ENCODE measurements at places on chromosomes 13 and 19.

DNA sequence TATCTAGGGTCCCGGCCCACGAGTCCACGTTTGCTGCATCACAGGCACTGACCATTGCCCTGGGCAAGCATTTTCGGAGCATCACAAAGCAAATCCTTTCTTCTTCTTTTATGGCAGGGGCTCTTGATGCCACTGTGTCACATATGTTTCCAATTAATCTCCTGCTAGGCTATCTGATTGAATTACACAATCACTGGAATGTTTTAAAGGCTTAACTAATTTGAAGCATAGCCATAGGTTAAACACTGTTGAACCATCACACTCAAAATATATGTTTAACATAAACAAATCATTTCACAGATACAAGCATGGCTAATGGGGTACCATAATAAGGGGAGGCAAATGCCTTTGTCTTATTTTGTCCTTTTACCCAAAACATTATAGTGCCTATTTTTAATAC lies 338.3 kb downstream of the POU4F1 start:
- no peak for DNase-seq

DNA sequence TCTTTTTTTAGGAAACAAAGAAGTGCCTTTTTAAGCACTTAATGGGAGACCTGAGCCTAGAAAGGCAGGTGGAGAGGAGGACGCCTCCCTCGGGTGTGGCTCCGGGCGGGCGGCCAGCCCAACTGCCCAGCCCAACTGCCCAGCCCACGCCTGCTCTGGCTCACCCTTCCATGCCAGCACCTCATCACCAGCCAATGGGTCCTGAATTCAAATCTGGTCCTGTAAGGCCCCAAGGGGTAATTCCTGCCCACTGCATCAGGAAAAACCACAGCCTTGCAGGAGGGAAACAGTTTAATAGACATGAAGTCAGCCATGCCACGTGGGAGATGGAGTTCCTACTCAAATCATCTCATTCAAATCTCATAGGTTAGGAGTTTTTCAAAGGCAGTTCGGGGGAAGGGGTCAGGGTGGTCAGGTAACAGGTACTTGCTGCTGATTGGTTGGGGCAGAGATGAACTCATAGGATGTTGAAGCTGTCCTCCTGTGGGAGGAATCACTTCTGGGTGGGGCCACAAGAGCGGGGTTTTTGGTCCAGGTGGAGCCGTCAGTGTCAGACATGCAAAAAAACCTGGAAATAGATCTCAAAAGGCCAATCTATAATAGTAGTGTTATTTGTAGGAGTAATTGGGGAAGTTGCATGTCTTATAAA lies 64.9 kb downstream of the HSPH1 start:
- DNase-seq = no peak

DNA sequence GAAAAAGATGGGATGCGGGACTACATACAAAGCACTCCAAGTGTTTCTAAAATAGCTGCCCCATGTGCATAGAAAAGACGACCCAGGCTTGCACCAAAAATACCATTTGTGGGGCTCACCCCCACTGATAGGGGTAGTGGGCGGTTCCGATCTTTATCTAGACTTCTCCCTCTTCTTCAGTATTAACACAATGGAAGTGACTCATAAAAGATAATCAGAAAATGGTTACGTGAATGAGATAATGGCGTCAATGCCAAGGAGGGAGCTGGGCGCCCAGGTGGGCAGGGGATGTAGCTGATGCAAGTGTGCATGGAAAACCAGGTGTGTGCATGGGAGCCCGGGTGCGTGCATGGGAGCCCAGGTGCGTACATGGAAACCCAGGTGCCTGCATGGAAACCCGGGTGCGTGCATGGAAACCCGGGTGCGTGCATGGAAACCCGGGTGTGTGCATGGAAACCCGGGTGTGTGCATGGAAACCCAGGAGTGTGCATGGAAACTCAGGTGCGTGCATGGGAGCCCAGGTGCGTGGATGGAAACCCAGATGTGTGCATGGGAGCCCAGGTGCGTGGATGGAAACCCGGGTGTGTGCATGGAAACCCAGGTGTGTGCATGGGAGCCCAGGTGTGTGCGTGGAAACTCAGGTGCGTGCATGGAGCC lies 32.7 kb downstream of the LAMP1 start:
- no peak for DNase-seq

DNA sequence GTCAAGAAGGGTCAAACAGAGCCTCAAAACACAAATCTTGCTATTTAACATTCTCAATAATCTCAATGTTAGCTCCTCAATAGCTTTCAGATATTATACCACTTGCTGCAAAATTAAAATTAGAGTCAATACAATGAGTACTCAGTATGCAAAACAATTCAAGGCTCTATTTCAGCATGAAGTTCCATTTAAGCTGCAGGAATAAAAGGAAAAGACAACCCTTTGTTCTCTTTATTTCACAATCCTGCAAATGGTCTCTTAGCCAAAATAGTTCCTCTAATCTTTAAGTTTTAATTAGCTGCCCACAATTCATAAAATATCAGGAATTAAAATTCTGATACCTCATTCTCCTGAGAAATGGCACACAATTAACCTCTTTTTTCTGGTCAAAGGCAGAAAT lies 40.5 kb upstream of the DCT start:
- DNase-seq = no peak

- no peak for DNase-seq
Measured at GRCh38 chr19:32178401-32178800, 167.0 kb upstream of the ZNF507 start.

GRCh38 chr19:30471441-30471840 lies 99.3 kb downstream of the ZNF536 start:
- DNase-seq = no peak

DNA sequence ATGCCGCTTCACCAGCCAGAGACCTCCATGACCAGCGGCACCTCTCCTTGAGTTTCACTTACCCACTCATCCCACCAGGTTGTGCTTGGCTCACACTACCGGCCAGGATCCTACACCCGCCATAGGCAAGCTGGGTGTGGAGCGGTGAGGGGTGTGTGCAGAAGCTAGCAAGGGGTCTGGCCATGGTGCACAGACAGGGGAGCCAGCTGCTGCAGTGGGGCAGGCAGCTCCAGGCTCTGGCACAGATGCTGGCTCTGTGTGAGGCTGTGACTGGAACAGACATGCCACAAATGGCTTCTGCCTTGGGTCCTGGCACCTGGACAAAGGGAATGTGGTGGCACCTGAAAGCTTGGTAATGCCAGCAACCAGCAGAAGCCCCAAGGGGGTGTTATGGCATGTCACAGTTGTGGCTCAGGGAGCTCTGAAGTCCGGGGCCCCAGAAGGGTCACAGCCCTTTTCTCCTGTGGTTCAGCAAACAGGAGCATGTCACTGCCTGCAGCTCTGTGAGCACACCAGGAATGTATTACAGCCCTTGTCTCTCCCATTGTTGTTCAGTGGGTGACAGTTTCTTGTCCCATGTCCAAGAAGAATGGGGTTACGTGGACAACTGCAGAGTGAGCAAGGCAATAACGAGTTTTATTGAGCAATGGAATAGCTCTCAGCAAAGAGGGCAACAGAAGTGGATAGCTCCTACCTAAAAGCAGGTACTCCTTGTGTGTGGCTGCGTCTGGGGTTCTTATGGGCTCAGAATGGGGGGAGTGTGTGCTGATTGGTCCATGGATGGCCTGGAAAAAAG lies 2791.0 kb upstream of the PCDH20 start:
- DNase-seq = no peak

GRCh38 chr19:16125737-16126495 lies 14.2 kb downstream of the RAB8A start:
- DNase-seq = no peak

- no peak for DNase-seq
Measured at GRCh38 chr19:13929340-13929739, 8.9 kb downstream of the PODNL1 start.

GRCh38 chr19:42291435-42291810 lies 10.5 kb upstream of the PRR19 start:
- no peak for DNase-seq

DNA sequence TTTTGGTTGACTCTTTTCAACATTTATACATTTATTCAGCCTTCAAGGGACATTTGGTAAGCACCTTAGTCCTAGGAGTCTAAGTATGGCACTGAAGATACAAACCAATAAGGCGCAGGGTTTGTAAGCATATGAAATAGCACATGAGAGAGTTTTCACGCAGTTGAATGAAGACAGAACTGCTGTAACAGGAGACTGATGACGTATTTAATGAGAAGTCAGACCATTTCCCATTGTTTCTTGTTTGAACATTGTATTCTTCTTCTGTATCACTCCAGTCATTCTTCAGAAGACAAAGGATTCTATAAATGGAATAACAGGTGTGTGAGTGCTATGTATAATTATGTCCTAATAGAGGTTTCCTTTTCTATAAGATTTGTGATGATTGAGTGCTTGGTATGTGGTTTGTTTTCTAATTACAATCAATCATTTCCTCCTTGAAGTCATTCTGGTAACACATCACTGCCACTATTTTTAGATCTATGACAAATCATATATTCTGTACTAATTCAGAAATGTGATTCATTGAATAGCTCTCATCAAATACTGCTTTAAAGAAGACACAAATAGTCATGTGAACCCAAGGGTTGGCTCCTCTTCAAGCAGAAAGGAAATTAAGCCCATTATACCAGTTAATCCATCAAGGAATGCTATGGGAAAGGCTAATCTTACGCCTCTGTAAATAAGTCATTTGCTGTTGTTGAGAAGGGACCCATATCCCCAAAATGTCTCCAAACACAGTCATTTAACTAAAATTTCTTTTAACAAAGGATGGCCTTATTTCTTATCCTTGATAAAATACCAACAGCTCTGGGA lies 222.8 kb upstream of the NBEA start:
- no peak for DNase-seq

- DNase-seq = no peak
Measured at GRCh38 chr13:106527826-106528225, 7.6 kb downstream of the EFNB2 start.

- no peak for DNase-seq
Measured at GRCh38 chr19:14544047-14544446, 14.7 kb downstream of the TECR start.

- DNase-seq = no peak
Measured at GRCh38 chr19:12034620-12035019, 859 bp downstream of the ZNF433 start.

GRCh38 chr19:58409010-58409790 lies 751 bp downstream of the ZNF584 start:
- DNase-seq = no peak

- no peak for DNase-seq
Measured at GRCh38 chr19:5153601-5154128, 184.8 kb downstream of the KDM4B start.

GRCh38 chr13:37741536-37741935 lies 128.0 kb downstream of the TRPC4 start:
- no peak for DNase-seq

GRCh38 chr19:16846901-16847300 lies 17.7 kb downstream of the SIN3B start:
- DNase-seq = no peak

DNA sequence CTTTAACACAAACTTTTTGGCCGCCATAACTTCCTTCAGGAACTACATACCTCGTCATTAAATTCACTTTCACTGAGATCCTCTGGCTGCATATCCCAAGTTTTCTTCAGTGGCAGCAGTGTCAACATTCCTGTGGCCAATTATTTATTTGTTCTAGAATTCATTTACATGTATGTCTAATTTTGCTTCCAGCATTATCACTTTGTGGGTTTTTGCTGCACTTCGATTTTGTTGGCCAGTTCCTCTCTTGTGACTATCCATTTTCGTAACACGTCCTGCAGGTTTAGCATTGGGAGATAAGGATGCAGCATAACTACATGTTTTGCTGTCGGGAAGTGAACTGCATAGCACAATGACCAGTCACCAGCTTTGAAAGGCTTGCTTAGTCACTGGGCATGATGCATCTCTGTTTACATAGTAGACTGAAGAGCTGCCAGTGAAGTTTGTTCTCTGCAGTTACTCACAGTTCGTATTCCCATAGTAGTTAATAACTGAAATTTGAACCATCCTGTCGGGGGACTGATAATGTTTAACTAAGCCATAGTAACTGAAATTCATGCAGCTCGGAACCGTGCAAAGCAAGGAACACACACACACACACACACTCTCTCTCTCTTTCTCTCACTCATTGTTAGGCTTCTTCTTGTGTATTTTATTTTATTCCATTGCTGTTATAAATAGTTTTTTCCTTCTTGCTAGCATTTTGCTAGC lies 28.3 kb downstream of the ZNF507 start:
- DNase-seq = peak; percentile 85

GRCh38 chr13:24698686-24699085 lies 18.5 kb downstream of the ATP12A start:
- DNase-seq = no peak

GRCh38 chr13:46751811-46752635 lies 44.9 kb downstream of the ESD start:
- DNase-seq = no peak

- peak; percentile 61 for DNase-seq
Measured at GRCh38 chr19:33397536-33398360, 24.2 kb downstream of the CEBPG start.

DNA sequence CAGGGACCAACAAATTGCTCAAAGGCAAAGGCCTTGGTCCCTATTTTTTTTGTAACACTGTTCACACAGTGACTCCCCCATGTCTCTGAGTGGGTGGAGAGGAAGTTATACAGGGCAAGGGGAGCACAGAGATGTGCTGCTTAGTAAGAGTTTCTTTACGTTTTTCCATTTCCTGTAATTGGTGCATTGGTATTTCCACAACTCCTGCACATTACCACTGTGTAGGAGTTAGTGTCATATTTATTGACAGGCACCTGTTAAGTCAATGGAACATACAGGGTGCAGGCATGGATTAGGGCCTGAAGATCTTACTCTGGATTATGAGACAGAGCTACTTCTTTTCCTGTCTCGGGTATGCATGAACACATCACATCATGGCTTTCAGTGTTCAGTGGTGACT lies 45.2 kb downstream of the SOX21 start:
- DNase-seq = no peak

DNA sequence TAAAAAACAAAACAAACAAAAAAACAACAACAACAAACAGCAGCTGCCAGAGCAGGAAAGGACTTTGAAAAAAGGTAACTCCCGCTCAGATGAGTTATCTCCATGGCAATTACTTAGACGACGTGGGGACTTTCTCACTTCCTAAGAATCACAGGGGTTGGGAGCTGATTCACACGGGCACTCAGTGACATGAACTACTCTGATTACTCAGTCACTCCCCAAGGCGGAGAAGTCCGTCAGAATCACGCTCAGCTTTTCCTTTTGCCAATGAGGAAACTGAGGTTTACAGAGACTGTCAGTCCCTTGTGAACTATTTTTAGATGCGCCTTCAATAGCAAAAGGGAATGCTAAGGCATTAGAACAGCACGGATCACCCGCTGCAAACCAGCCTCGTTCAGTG lies 32.3 kb upstream of the MATK start:
- DNase-seq = no peak

DNA sequence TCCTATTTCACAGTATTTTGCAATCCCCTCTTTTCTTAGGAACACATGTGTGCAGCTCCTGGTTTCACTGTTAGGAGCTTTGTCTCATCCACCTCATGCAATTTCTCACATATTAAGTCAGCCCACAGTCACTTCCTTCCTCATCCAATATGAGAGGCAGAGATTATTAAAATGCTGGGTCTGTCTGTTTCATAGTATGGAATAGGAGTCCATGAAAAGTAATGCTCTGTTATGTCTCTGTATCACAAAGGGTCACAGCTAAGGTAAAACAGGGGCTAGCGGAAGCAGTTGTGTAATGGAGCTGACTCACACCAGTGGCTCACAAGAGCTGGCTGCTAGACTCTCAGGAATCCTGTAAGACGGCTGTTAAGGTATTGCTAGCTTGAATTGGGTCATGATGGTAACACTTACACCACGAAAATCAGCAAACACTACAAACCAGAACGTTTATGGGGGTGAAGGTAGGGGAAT lies 216.5 kb downstream of the EFNB2 start:
- peak; percentile 85 for DNase-seq

Measured in RWPE2 (cell line).